Cerebellum (tissue), 4 donors: ENCODE measurements at places on chromosomes 16 and 17.

DNA sequence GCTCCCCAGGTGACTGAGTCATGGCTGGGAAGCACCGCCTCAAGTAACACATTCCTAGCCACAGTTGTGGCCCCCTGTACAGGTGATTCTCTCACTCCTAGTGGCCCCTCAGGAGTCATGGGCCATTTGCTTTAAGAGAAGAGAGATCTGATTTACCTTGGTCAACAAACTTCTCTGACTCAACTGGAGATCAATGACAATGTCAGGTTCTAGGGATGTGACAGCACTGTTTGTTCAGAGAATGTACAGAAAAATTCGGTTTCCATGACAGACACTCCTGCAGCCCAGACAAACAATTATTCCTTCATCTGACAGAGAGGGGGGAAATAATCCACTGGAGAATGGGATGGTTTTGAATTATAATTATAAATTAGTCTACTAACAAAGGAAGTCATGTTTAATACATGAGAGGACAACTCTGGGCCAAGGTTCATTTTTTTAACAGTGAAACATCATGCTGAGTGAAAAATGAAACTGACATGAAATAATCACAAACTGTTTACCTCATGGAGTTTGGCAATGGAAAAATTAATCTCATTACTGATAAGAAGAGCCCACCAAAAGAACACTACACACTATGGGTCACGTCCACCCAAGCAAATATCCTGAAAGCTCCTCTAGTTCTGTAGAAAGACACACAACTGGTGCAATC lies 9.7 kb downstream of the ERN1 start:
- no peak for DNase-seq

DNA sequence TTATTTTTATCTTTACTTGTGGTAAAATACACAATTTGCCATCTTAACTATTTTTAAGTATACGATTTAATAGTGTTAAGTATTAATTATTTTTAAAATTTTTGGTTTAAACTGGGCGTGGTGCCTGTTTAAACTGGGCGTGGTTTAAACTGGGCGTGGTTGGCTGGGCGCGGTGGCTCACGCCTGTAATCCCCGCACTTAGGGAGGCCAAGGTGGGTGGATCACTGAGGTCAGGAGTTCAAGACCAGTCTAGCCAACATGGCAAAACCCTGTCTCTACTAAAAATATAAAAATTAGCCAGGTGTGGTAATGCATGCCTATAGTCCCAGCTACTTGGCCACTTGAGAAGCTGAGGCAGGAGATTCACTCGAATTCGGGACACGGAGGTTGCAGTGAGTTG lies 4.0 kb upstream of the CCDC43 start:
- no peak for DNase-seq

DNA sequence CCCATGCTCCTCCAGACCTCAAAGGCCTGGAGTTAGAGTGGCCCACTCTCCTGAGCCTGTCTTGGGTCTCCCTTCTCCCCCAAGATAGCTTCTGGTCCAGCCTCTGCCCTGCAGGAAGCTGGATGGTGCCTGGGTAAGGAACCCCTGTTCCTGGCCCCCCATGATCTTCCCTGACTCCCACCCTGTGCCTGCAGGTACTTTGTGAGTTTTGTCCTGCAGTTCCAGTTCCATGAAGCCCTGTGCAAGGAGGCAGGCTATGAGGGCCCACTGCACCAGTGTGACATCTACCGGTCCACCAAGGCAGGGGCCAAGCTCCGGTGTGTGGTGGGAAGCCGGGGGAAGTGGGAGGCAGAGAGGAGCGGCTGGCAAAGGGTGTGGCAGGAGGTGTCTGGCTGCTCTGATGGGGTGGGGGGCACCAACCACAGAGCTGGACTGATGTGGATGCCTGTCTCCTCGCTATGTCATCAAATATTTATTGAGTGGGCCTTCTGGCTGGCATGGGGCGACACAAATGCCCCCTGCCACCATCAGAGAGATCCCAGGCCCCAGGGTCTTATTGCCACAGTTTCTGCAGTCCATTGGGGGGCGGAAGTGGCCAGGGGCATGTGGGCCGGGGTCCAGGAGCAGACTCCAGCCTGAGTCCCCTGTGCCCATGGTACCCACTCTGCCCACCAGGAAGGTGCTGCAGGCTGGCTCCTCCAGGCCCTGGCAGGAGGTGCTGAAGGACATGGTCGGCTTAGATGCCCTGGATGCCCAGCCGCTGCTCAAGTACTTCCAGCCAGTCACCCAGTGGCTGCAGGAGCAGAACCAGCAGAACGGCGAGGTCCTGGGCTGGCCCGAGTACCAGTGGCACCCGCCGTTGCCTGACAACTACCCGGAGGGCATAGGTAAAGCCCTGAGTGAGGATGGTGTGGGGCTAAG lies 7.1 kb downstream of the ACE start:
- DNase-seq: no peak

DNA sequence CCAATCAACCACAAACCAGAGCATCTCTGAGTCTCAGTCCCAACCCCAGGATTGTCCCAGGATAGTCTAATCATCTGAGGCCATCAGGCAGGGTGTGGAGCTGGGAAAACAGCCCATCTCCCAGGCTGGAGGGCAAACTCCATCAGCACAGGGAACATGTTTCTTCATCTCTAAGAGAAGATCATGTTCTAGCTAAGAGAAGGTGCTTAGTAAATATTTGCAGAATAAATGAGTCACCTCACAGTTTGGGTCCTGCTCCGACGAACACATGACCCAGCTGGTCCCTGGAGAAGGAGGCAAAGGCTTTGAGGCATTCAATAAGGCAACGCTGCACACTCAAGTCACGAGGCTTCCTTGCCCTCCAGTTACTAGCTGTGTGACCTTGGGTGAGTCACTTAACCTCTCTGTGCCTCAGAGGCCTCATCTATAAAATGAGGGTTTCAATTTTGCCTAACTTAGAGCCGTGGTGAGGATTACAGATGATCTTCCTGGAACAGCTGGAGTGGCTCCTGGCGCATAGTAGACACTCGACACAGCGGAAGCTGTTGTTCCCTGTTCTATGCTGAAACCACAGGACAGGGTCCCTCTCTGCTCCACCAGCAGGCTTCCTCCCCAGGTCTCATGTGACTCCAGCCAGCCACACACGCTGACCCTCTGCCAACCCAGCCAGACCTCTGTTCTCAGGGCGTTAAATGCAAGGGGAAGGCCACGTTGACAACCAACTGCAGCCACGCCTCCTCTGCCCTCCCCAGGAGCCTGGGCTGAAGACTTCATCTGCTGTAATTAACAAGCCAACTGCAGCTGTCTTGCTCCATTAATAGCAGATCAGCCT lies 10.3 kb upstream of the RPL38 start:
- DNase-seq: no peak

GRCh38 chr16:1156983-1157638 lies 4.2 kb downstream of the CACNA1H start:
- DNase-seq: no peak
